H1 (cell line): ENCODE measurements at places on chromosomes 11 and 22.

GRCh38 chr11:9148727-9149126 lies 57.3 kb upstream of the SCUBE2 start:
- no peak for DNase-seq

GRCh38 chr11:74748211-74749126 lies at the start of gene RNF169:
TSS of gene RNF169 (plus strand) at chr11:74748849. CDS start at chr11:74748881, 32 bp downstream.
- DNase-seq = peak; percentile 84

DNA sequence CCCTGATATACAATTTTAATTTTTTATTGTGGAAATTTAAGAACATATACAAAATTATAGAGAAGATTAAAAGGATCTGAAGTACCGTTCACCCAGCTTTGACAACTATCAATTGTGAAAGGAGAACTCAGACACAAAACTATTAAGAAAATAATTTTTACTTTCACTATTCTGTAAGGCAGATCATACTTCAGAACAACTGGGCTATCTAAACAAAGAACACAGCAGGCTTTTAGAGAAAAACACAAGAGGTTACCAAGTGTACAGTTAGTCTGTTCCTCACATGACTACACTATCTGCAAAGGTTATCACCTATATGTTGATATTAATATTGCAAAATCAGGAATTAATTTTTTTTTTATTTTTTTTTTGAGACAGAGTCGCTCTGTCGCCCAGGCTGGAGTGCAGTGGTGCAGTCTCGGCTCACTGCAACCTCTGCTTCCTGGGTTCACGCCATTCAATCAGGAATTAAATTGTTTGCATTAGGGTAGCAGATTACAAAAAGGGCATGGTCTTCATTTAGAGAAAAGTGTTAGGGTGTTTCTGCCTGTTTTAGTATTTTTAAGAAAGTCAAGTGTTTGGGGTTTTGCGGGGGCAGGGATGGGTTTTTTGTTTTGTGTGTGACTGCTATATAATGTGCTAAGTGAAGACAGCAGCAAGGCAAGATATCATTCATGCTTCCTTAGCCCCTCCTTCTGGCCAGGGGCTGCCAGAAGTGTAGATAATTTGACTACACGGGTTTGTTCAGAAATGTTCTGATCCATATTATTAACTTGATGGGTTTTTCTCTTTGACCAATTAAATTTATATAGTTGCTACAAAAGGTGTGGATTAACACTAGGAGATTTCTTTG lies 27.6 kb upstream of the SIK2 start:
- no peak for DNase-seq

- no peak for DNase-seq
Observed at GRCh38 chr11:60933416-60934123, 9.3 kb downstream of the TMEM132A start.

GRCh38 chr11:115145324-115145723 lies 358.9 kb downstream of the CADM1 start:
- no peak for DNase-seq

GRCh38 chr11:69211540-69211919 lies 55.8 kb downstream of the SMIM38 start:
- DNase-seq = no peak

- DNase-seq = no peak
Observed at GRCh38 chr11:33620423-33621171, 80.0 kb downstream of the C11orf91 start.

DNA sequence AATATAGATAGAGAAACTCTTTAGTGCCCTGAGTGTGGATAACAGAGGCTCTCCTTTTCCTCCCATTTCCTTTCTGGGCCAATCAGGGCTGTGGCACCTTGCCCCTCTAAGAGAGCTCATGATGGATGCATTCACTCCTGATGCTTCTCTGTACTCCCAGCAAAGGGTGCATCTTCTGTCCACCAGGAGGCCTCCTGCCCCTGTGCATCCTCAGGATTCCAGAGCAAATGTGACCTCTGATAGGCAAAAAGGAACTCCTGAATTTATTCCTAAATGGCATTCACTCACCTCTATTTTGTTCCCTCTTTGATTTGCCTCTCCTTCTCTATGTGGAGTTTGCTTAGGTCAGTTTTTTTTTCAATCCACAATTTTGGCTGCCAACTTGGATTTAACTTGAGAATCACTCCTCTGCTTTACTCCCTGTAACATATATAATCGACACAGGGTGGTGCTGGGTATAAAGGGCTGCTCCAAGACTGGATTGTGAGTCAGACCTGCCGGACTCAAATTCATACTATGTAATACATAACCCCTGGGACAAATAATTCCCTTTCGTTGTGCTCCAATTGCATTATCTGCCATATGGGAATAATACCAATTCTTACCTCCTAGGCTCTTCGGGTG lies 1.1 kb upstream of the MRGPRX4 start:
- no peak for DNase-seq

DNA sequence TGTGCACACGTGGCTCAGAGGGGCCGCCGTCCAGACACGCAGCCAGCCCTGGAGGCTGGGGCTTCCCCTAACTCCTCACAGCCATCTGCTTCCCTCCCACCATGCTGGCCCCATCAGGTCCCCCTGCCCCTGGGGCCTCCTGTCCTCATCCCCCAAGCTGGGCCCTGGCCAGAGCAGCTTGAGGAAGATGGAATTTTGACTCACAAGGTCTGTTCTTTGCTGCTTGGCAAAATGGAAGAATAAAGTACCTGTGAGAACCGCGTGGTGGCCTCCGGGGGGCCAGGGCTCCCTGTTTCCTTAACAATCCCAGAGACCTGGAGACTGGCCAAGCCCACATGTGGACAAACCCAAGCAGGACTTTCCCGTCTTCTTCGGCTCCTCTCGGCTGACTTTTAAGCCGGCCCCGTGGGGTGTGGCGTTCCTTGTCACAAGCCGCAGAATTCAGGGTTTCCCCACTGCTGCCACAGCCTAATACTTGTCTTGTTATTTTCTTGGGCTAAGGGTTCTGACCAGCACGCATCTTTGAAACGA lies 872.8 kb downstream of the BRD1 start:
- DNase-seq = no peak

DNA sequence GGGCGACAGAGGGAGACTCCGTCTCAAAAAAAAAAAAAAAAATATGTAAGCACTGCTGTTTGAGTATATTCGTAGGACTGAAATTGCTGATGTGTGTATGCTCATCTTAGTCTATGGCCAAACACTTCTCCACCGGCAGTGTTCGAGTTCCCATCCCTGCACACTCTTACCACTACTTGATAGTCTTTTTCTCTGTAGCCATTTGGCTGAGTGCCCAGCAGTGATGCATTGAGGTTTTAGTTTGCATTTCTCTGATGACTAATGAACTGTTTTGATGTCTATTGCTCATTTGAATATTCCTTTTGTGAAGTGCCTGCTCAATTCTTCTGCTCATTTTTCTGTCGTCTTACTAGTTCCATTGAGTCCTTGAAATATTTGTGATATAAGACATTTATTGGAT lies 1.9 kb downstream of the TIRAP start:
- no peak for DNase-seq

- no peak for DNase-seq
Observed at GRCh38 chr11:14619603-14620531, 23.7 kb upstream of the PDE3B start.

DNA sequence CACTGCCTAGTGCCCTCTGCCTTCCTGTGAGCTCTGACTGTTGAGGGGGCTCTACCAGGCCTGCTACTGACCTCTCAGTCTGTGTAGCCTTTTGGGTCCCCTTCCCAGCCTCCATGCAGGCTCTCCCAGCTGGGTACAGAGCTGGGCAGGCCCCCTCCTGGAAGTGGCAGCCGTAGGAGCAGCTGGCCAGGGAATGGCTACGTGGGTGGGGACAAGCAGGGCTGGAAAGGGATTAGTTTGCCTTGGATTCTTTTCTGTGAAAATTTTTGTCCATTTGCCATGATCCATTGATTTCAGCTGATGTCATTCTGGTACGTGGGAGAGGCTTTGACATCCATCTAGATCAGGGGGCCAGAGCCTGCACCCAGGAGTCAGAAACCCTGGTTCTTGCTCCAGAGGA lies 23.9 kb upstream of the NECTIN1 start:
- DNase-seq = no peak

DNA sequence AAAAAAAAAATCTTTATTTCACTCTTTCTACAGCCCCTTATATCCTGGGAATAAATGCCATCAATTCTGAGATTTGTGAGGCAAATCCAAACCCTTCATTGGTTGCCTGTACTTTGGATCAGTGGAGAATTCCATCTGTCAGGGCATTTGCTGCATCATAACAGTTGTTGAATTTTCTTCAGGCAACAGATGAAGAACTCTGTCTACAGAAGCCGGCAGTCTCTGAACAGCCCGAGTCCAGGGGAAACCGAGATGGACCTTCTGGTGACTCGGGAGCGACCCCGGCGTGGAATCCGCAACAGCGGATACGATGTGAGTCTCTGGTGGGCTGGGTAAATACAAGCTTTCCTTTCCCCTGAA lies 82.3 kb downstream of the C11orf91 start:
- DNase-seq = no peak

- no peak for DNase-seq
Observed at GRCh38 chr22:30424534-30425326, 838 bp upstream of the MTFP1 start.

- no peak for DNase-seq
Observed at GRCh38 chr11:131649856-131650255, 279.4 kb downstream of the NTM start.

DNA sequence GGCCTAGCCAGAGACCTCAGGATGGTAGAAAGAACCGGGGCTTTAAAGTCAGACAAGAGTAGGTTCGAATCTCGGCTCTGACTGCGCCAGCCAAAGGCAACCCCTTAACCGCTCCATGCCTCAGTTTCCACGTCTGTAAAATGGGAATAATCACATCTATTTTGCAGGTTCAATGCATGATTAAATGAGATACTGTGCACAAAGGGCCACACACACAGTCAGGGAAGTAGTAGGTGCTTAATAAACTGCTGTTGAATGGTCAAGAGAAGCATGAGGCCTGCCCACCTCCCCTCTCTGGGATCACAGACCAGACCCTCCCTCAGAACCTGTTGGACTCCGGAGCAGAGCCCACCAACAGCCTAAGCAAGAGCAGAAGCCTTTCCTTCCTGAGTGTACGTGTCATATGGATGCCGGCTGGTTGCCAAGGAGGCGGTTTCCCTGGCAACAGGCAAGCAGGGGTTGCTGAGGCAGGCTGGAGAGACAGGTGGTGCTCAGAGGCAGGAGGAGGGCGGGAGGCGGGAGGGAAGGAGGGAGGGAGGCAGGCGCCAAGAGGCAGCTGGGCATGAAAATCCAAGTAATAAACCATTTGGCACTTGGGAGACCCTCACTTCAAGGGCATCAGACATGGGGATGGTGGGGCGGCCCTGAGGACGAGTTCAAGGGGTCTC lies 43.9 kb downstream of the NFAM1 start:
- DNase-seq = no peak

DNA sequence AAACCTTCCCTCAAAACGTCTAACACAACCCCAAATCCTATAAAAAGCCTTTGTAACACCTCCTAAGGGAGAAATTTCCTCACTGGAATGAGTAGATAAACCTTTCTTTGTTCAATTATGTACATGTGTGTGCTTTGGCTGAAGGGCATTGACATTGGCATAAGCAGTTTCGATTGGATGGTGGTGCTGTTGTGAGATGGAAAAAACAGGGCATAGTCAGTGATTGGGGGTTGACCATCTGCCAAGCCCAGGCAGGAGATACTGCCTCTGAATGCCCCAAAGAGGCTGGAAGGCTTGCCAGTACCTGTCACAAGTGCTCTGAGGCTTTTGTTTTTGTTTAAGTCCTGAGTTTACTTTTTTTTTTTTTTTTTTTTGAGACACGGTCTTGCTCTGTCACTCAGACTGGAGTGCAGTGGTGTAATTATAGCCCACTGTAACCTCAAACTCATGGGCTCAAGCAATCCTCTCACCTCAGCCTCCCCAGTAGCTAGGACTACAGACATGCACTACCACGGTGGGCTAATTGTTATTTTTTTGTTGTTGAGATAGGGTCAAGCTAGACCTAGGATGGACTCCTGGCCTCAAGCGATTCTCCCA lies 1.2 kb upstream of the CCDC117 start:
- DNase-seq = no peak

GRCh38 chr11:32307471-32307870 lies 127.9 kb downstream of the WT1 start:
- no peak for DNase-seq

GRCh38 chr11:130049328-130049771 lies 20.3 kb upstream of the APLP2 start:
- no peak for DNase-seq

DNA sequence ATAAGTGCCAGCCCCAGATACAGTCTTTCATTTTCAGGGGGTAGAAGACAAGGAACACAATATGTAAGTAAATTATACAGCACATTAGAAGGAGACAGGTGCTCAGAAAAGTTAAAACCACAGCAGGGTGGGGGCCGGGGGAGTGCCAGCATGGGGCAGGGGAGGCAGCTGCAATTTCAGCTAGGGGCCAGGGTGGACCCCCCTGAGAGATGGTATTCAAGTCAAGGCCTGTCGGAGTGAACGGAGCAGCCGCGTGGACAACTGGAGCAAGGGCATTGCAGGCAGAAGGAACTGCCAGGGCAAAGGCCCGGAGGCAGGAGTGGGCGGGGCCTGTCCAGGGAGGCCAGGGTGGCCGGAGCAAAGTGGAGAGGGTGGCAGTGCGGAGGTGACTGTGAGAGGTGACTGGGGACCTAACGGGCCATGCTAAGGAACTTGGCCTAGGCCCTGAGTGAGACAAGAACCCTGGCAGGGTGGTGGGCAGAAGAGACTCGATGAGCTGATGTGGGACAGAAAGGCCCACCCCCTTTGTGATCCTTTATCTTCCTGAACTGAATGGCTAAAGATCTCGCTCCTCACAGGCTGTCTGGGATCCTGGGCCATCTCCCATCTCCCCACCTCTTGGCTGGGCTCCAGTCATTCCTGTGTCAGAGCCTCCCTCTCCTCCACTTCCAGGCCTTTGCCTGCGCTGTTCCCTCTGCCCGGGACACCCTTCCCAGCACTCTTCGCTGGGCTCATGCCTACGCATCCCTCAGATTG lies 22.4 kb upstream of the FLRT1 start:
- DNase-seq = no peak

GRCh38 chr11:119404872-119405271 lies 18.1 kb downstream of the THY1 start:
- no peak for DNase-seq

DNA sequence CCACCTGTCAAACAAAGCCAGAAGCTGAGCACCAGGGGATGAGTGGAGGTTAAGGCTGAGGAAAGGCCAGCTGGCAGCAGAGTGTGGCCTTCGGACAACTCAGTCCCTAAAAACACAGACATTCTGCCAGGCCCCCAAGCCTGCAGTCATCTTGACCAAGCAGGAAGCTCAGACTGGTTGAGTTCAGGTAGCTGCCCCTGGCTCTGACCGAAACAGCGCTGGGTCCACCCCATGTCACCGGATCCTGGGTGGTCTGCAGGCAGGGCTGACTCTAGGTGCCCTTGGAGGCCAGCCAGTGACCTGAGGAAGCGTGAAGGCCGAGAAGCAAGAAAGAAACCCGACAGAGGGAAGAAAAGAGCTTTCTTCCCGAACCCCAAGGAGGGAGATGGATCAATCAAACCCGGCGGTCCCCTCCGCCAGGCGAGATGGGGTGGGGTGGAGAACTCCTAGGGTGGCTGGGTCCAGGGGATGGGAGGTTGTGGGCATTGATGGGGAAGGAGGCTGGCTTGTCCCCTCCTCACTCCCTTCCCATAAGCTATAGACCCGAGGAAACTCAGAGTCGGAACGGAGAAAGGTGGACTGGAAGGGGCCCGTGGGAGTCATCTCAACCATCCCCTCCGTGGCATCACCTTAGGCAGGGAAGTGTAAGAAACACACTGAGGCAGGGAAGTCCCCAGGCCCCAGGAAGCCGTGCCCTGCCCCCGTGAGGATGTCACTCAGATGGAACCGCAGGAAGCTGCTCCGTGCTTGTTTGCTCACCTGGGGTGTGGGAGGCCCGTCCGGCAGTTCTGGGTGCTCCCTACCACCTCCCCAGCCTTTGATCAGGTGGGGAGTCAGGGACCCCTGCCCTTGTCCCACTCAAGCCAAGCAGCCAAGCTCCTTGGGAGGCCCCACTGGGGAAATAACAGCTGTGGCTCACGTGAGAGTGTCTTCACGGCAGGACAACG lies 11.7 kb downstream of the CXCR5 start:
- DNase-seq = no peak
